RWPE2 (cell line): ENCODE measurements at places on chromosomes 1 and 21.

DNA sequence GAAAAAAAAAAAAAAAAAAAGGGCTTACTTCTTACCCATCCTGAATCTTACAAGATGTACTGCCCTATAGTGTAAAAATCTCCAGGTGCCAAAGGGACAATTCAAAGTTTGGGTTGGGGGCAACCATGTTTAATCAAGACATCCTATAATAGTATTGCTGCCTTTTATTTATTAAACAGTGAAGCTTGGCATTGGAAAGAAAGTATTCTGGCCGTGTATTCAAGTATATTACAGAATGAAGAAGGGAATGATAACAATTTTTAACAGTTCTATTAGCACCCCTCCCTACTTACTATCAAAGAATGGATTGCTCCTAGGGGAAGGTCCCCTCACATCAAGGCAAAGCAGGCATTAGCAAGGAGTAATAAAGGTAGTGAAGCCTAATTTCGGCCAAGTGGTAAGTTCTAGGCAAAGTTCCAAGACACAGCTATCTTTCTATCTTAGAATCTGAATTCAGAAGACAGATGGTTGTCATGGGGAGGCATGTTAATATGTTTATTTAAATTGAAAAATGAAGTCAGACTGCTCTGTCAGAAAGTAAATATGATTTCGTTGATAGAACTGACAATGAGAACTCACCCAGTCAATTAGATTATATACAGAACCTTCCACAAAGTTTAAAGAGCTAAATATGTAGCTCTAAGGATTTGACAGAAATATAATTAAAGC lies 24.6 kb downstream of the ST7L start:
- no peak for DNase-seq

DNA sequence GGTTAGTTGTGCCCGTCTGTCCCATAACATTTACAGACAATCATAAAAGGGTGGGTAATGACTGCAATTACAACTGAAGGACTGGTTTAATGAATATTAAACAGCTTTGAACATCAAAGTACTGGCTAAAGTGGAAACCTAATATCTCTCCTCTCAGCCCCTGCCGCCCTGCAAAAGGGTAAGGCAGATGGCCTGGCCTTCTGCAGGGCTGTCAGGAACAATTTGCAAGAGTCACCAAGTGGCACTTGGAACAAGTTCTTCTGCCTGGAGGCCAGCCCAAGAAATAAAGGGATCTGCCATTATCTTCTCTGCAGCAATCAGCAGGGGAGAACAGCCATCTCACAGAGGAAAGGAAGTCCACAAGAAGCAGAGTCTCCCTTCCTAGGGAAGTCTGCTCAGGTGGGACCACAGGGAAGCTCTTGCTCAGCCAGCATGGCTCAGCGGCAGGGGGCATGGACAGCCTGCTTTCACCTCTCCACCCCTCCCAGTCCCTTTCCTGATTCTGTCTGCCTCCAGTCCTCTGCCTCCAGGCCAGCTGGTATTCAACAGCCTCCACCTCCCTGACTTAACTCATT lies 96.1 kb downstream of the TRABD2B start:
- no peak for DNase-seq

- DNase-seq, result no peak
Measured at GRCh38 chr1:64834734-64835133, 89.9 kb downstream of the RAVER2 start.

DNA sequence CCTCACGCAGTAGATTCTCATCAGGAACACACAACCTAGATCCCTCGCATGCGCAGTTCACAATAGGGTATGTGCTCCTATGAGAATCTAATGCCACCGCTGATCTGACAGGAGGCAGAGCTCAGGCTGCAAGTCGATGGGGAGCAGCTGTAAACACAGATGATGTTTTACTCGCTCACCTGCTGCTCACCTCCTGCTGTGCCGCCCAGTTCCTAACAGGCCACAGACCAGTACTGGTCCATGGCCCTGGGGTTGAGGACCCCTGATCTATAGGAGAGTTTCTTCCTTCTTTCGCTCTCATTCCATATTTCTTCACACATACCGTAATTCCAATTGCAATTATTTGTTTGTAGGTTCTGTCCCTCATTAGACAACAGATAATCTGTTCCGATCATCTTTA lies 103.4 kb downstream of the CLEC20A start:
- DNase-seq, result no peak

- DNase-seq, result no peak
Measured at GRCh38 chr1:23953020-23953419, 6.6 kb upstream of the PNRC2 start.

GRCh38 chr1:244112041-244112440 lies 61.0 kb downstream of the ZBTB18 start:
- no peak for DNase-seq

DNA sequence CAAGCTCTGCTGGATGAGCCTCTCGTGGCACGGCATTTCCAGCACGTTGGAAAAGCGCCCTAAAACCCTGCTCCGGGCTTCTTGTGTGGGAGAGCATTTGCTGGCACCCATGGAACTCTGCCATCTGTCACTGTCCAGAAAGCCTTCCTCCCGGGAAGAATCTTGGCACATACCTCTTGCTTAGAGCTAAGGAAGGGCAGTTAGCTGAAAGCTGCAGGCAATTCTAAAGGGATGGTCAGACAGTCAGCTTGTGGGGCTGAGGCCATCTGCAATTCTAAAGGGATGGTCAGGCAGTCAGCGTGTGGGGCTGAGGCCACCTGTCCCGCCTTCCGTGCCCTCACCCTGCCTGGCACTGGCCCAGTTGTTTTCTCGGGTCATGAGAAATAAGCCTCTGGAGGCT lies 139.0 kb upstream of the TMEM51 start:
- no peak for DNase-seq

DNA sequence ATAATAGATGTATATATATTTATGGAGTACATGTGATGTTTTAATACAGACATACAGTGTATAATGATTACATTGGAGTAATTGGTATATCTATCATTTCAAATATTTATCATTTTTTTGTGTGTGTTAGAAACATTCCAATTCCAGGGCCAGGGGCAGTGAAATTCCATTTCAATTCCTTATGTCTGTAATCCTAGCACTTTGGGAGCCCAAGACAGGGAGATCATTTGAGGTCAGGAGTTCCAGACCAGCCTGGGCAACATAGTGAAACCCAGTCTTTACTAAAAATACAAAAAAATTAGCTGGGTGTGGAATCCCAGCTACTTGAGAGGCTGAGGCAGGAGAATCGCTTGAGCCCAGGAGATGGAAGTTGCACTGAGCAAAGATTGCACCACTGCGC lies 30.4 kb upstream of the PDC start:
- no peak for DNase-seq
